Glomerular endothelial cell (primary cell): ENCODE measurements at places on chromosomes 1 and 21. TPM values are rescaled to one million over a fixed set of nuclear protein-coding genes. Genes with fewer than 3 reads are reported as not detected.
A peak's percentile ranks its signal among the peaks of the same experiment; 100 is the strongest.

GBP6 gene
- not detected in 2 replicates for total RNA-seq

DNA sequence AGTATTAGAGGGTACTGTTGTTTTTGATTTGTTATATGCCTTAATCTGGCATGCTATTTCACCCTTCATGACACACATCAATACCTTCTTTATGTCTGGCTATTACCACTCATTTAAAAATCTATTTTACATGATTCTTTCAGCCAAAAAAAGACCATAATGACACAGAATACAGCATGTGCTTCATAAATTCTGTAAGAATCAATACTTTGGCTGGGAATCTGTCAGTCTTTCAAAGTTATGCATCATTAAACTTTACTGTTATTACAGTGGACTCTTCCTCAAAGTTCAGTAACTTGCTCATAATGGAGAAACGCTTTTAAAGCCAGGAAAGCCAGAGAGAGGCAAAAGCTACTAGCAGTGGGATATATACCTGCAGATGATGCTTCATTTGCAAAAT is 247.2 kb upstream of the ADGRL2 start:
- DNase-seq: no peak

MGST3 gene
- 227 and 290 TPM in 2 replicates for total RNA-seq

DNA sequence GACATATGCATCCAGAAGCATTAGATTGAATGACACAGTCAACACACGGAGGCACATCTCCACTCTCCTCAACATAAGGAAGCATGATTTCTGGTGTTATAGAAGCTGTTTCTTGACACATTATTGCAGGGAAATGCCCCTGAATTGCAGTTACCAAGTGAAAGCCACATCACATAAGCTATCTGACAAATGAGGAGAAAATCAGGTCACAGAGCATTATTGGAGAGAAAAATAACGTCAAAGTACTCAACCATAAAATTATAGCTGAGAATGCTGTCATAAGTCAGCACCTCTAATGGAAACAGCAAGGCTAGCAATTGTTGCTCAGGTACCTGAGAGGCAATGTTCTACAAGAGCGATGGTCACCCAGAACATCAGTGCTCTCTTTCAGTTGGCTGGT is 169.9 kb upstream of the PALMD start:
- DNase-seq: no peak

CHTOP gene
- 28.3 and 43.9 TPM in 2 replicates for total RNA-seq

IGSF3 gene
- 2.8 and 3.7 TPM in 2 replicates for total RNA-seq

DNA sequence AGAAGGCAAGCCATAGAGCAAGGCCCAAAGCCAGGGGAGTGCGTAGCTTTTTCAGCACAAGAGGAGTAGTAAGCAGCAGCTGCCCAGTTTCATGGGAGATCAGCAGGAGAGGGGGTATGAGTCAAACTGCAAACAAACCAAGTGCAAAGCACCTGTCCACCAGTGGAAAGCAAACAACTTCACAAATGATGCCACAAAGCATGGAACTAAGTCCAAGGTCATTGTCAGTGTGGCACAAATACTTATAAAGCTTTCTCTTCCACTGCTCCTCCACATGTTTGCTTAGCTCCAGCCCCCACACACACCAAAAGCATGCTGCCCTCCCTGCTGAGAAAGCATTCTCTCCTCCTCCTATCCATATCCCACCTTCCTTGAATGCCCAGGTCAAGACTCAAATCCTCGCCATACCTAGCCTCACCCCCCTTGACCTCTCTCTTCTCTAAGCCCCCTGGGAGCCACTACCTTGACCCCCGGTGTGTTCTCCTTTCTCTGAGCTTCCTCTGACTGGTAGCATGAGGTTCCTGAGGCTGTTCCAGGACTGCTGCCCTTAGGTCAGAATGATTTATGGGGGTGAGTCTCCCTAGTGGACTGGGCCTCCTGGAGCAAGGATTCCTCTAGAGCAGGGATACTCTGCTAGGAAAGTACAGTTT is 70.4 kb downstream of the DMAP1 start:
- DNase-seq: no peak

SLC2A5 gene
- total RNA-seq: 0.18 TPM in 1 of 2 replicates, not detected in the other

- no peak for DNase-seq
These were observed 174.6 kb downstream of the GPATCH2 start for GRCh38 chr1:217456261-217456660.

DNA sequence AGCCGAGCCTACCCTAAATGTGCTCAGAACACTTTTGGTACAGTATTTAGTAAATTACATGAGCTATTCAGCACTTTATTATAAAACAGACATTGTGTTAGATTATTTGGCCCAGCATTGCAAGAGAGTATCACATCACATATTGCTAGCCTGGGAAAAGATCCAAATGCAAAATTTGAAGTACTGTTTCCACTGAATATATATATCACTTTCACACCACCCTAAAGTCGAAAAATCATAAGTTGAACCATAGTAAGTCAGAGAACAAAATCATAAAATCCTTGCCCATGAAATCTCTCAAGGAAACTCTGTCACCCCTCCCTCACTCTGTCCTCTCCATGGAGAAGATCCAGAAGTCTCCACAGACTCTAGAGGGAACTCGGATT is 33.1 kb downstream of the RGS8 start:
- DNase-seq: no peak

DNA sequence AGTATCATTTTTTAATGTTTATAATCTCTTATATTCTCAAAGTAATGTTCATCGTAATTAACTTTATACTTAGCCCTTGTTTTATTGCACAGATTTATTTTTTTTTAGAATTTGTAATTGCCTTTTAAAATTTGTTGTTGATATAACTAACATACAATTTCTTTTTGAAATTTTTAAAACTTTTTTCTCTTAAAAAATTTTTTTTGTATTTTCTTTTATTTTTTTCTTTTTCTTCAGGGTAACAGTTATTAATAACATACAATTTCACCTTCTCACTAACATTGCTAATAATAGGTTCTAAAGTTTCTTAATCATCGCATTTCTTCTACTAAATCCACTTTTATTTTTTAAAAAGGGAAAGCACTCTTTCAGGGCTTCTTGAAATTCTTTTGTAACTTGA is 11.3 kb upstream of the VAMP4 start:
- no peak for DNase-seq

- DNase-seq: peak; percentile 39
These were observed 74.6 kb downstream of the DMRTA2 start for GRCh38 chr1:50348449-50349241.

DNA sequence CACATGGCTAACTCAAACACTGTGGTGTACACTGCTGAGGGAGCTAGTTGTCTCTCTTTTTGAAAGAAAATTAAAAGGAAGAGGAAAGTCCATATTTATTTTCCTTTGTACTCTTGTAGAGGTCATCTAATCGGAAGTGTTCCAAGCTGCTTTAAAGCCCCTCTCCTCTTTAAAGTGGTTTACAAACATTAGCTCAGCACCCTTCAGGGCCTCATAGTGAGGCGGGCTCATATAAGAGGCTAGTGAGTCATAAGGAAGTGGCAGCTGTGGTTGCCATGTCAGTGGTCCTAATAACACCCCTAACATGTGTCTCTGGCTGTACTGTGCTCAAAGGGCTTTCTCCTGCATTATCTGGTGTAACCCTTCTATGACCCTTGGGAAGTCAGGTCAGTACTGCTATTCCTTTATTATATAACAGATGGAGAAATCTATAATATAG is 104.4 kb upstream of the SERBP1 start:
- no peak for DNase-seq

KRTAP10-6 gene
- not detected in 2 replicates for total RNA-seq

DNA sequence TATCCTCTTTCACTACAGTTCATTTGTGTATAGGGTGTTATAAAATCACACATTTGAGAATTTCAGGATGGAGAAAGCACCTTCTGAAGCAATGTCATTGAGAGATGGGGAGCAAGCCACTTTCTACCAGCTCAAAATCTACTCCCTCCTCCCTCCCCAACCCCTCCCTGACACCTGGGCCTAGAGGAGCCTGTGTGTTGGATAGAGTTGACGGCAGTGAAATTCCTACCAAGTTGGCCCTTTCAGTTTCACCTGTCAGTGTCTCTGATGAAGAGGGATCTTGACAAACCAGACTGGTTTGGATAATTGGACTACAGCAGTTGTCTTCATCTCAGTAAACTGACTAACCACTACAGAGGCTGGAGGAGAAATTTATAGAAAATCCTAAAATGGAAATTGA is 125.0 kb upstream of the HOOK1 start:
- DNase-seq: no peak

KIF14 gene
- 2.8 and 3.6 TPM in 2 replicates for total RNA-seq

DNA sequence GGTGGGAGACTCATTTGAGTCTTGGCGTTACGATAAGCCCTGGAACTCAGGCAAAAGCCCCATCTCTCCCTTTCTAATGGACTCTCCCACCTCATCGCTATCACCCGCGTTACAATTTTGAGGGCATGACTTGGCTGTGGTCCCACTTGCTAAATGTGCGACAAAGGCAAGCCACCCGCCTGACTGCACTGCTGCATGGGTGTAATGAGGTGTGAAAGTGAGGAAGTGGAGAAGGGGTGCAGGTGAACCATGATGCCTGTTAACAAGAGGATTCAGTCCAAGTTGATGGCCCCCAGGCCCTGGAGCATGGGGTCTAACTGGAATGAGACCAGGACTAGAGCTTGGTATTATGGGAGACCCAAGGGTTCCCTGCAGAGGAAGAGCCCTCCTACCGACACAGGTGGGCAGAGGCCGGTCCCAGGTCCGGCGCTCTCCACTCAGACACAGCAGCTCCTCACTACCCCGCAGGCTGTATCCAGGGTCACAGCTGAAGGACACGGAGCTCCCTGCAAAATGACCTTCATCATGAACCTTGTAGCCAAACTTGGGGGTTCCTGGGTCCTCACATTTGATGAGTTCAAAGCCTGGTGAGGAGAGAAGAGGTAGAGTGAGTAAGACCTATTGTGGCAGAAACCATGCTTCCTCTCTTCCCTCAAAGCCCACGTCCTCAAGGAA is 165.4 kb upstream of the HMGB4 start:
- DNase-seq: no peak
